NCI-H2029 (cell line): ENCODE measurements at places on chromosomes 11 and 22.

DNA sequence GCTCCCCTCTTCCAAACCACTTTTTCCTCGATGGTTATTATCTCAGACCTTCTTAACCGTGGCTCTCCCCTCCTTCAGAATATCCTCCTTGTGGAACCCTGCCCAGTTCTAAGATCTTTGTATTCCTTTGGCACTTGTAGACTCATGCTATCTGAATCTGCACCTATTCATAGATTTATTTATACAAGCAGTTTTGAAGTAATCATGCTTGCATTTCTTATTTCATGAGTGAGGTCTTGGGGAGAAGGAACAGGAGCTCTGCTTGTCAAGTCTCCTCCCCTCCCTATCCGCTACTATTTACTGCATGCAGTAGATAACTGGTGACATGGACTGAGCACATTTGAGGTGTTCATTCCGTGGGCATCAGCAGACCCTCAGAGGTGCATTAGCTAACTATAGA, 5.4 kb upstream of the MADD start:
- DNase-seq: no peak

DNA sequence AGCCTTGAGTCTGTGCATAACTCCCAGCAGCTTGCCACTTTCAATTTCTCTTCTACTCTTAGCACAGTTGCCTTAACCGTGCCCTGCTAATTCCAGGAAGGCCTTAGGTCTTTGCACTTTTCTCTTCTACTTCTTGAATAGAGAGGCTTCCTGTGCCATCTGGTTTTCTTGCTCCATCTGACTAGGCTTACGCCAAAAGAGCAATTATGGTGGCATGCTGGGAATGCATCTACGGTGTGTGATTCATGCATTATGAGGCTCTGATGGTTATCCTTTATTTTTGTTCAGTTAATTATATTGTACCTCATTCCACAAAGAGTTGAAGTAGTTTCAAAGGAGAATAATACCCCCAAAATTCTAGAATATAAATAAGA, 29.4 kb downstream of the SIK2 start:
- DNase-seq: no peak

GRCh38 chr11:33664827-33665226, 35.8 kb downstream of the C11orf91 start:
- no peak for DNase-seq

DNA sequence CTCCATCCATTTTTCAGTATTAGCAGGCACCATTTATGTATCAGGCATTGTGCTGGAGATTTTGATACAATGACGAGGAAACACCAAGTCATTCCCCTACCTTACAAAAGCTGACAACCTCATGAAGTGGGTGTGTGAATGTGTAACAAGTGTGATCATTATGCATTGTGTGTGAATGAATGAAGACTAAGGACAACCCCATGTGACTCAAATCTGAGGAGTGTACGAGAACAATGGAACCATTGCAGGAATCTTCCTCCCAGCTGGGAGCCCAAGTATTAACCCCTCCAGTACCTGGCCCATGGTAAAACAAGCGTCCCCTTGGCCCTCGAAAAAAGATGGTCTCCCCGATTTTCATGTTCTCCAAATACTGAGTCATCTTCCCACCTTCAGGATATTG, 4.4 kb downstream of the CYB5R2 start:
- DNase-seq: no peak

DNA sequence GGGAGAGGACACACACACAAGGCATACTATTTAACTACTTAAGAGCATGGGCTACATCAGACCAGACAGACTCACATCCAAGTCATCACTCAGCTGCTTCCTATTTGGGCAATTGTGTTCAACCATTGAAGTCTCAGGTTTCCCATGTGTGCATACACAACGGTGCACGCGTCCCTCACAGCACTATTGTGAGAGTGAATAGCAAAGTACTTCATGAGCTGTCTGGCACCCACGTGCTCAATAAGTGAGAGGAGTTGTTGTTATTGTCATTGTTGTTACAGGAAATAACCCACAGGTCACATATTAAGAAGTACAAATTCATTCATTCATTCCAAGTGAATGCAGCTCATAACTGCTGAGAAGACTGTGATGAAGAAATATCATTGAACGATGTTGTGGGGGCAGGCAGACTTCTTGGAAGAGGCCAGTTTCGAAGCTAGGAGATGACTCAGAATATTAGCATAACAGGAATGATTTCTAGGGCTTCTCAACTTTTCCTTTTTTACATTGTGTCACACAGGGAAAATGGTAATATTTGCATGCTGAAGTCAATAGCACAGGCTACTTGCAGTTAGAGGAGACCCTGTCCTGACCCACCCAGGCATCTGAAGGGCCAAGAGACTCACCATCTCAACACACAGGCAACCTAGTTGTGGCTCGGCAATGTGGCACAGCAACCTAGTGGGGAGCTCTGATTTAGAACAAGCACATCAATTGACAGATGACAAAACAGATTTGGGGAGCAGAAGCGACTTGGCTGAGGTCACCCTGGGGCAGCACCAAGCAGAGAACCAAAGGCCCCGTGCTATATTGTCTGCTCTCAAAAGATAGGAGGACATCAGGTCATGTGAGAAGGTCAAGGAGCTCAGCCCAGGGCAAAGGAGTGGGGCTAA, 606.0 kb downstream of the BUD13 start:
- DNase-seq: peak; percentile 75

DNA sequence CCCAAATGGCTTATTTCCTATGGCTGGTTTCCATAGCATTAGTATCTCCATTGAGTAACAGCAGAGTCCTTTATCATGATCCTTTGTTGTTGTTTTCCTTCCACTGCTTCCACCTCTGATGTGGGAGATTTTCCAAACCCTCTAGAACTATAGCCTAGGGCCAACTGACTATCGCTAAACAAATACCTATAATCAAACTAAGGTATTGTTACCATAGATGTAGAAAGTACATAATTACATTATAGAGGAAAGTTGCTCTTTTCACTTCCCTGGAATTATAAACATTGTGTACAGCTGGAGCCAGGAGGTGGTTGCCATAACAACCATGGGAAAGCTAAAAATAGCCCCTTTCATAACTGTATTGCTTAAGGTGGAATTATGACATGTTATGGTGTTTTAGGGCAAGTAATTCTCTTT, 47.0 kb upstream of the ALKBH3 start:
- DNase-seq: no peak
